ENCODE measurements at places on chromosomes 4 and X. TPM values are rescaled to one million over a fixed set of nuclear protein-coding genes. Genes with fewer than 3 reads are reported as not detected.

GPRASP1 gene
- 1.2 TPM for total RNA-seq

PNMA3 gene
- 0.08 TPM for total RNA-seq

- ATAC-seq: no peak
Measured at GRCh38 chr4:27701606-27702005, 841.0 kb downstream of the STIM2 start.

GRCh38 chr4:89245459-89245858, 62.1 kb downstream of the GPRIN3 start:
- no peak for ATAC-seq

DNA sequence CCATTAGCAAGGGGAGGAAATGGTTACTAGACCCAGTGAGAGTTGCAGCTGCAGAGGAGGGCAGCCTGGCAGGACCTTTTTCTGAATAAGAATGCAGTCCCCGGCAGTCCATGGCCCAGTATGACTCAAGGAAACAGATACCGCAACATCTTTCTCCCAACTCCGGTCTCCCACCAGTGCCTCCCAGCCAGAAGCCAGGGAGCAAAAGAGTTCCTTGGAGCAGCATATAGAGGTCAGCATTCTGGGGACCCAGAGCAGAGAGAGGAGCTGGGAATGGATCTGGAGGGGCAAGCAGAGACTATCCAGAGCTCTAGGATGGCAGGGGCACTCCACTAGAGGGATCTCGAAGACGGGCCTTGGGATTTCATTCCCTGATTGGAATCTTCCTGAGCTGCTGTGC, 339.2 kb upstream of the AADAT start:
- ATAC-seq: no peak

- ATAC-seq: no peak
Measured at GRCh38 chr4:110310795-110311194, 112.4 kb upstream of the ELOVL6 start.

SUPT20HL2 gene
- total RNA-seq: not detected

TSPAN5 gene
- 12.9 TPM for total RNA-seq

DNA sequence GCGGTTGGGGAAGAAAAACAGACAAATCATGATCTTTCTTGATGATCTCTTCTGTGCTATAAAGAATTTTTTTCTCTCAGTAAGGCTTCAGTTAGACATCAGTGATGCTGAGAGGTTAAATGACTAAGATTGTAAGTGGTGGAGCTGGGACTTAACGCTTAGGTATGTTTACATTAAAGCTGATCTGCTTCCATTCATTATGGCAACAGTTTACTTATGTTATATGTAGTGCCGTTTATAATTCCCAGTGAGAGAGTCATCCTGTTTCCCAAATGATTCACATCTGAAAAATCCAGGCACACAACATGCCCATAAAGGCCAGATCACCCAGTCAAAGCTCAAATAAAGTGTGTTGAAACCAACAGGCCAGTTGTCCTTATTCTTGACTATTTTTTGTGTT, 50.1 kb downstream of the CENPVL3 start:
- ATAC-seq: no peak

AWAT2 gene
- not detected for total RNA-seq

GRCh38 chr4:26268246-26268645, 52.6 kb upstream of the RBPJ start:
- ATAC-seq: no peak

PAGE5 gene
- not detected for total RNA-seq

PAGE1 gene
- total RNA-seq: not detected

DNA sequence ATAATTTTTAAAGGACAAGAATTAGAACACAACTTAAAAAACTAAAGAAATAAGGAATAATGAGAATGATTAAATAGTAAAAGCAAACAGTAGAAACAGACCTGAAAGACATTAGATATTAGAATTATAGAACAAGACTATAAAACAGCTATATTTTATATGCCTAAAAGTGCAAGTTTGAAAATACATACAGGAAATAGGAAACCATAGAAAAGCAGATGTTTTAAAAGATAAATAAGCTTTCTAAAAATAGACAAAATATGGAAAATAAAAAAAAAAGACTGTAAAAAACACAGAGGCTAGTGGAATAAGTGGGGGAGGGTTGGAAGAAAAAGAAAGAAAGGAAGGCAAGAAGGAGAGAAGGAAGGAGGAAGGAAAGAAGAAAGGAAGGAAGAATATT, 407.3 kb downstream of the IDS start:
- no peak for ATAC-seq

DNA sequence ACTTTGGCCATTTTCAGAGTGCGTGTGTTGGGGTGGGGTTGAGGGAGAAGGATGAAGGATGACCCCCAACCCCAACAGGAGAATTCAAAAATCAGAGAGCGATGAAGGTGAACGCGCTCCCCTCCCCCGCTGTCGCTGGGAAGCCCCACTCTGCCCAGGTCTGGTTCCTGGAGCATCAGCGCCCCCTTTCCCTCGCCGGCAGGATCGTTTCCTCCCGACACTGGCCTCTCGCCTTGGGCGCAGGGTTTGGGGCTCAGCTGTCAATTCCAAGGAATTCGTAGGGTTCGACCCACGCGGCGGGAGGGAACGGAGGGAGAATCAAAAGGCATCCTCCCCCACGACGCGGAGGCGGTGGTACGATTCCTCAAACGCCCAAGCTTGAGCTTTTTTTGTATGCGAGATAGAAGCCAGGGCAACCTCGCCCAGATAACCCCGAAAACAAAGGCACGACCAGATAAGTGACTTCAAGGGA, 1.0 kb upstream of the PDGFRA start:
- ATAC-seq: peak; percentile 43

DCX gene
- 0.04 TPM for total RNA-seq

- ATAC-seq: no peak
Measured at GRCh38 chr4:85783900-85784299, 308.9 kb downstream of the ARHGAP24 start.

DNA sequence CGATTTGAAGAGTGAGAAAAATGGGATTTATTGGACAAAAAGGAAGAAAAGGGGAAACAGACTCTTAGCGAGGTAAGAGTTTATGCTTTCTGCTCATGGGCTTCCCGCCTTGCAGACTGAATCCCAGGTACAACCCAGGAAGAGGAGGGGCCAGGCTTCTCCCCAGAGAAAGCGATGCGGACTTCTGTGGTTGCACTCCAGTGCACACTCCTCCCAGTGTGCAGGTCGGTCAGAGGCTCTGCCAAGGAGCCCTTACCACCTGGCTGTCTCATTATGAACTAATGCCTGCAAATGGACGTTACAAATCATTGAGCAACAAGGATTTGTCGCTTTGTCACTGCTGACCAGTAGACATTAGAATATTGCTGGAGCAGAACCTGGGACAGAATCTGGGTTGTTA, 39.9 kb upstream of the GLRA2 start:
- ATAC-seq: no peak

DNA sequence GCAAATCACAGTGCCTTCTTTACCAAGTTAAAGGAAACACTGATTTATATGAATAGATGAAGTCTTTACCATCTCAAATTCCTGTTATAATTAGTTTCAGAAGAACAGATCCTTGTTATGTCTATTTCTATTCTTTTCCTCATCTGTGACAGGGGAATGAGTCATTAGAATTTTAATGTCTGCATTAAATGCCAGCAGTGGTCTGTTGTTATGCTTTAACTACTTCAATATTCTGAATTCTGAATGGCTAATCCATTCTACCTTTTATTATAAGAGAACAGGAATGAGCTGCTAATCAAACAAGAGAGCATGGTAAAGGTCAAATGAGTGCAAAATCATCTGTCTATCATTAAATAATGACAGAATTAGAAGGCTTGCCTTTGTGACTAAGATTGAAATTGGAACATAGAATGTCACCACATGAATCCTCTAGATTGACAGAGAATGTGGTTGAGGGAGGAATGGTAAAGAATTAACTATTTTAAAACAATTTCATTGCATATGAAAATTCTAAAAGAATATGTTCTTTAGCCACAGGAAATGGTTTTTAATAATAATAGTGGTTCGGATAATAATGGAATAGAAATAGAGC, 935.5 kb downstream of the ADGRL3 start:
- no peak for ATAC-seq

DNA sequence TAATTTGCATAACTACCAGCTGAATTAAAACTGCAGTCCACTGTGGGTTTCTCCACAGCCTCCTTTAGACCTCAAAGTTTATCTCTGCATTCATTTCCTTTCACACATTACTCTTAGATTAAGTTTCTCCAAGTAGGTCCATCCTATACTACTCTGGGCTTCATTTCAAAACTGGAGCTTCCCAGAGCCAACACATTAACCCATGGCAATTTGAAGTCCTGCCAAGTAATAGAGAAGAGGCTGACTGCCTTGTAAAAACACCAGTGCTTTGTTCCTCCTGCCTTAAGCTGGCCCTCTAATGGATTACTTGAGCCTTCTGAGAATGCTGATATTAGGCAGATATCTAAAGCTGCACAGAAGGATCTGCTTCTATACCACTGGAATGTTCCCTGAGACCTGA, 997.2 kb upstream of the SLIT2 start:
- no peak for ATAC-seq

GRCh38 chrX:18949291-18949943, 34.5 kb downstream of the PHKA2 start:
- no peak for ATAC-seq

DNA sequence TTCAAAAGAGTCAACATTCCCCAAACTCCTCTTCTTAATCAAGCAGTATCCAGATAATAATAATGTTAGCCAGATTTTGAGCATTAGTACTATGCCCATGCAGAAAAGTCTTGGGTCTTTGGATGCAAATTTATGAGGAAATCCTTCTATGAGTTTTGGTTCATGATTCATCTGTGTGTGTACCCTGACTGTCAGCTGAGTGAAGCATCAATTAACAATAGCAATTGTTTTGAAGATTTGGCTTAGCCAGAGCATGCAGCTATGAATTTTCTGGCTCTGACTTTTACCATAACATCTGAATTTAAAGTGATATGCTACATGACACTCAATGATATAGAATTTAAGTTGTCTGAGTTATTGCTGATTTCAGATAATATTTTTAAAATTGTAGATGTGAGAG, 145.8 kb downstream of the KLHL4 start:
- ATAC-seq: no peak

ANOS1 gene
- total RNA-seq: 1.4 TPM

XK gene
- total RNA-seq: 2.7 TPM

CTAG1A gene
- not detected for total RNA-seq

GRCh38 chr4:153205757-153206156, 1.5 kb downstream of the TRIM2 start:
- peak; percentile 87 for ATAC-seq

- ATAC-seq: no peak
Measured at GRCh38 chr4:38115601-38116000, 155.4 kb downstream of the PTTG2 start.

DNA sequence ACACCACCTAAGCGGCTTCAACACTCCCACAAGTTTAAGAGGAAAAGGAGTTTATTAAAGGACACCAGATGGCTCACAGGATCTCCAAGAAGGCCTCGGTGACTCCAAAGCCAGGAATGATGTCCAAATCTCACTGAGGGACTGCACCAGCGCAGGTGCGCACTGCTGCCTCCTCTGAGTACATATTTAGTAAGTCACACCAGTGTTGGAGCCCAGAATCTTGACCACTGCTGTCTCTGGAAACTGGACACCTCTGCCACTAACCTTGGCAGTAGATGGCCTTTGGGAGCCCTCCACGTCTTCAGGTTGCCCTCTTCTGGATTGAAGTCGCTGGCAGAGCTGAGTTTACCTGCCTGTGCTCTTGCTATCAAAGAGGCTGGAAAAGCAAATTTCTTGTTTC, 10.1 kb upstream of the RS1 start:
- no peak for ATAC-seq

CLDN22 gene
- total RNA-seq: 0.16 TPM

DNA sequence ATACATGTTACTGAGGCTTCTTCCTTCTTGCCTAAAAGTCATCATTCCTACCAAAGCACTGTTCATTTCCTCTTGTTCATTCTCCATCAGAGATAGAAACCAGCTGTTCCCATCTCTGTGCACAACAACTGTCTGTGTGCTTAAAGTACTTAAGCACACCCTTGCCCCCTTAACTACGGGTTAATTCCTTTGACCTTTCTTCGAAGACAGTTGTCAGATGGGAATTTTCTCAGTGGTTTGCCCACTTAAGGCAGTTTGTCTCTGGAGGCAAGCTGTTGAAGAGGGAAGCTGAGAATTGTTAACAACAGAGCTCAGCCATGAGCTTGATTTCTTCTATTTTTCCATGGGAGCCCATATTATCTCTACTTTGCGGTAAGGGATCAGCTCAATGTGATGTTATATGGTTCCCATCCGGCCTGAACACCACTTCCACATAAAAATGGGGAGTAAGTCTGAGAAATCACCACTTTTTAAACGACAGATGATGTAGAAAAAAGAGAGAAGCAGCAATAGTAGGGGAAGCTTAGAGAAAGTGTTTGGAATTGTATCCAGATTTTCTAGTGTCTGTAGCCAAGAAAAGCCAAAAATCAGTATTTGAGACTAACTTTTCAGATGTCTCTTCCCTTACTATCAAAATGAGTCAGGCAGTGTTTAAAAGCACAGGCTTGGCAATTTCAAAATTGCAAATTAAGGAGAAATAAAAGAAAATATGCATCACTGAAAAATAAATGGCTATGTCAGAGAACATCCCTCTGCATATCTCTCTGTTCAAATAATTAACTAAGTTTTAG, 194.4 kb downstream of the SLIT2 start:
- ATAC-seq: no peak

VCX2 gene
- total RNA-seq: not detected

- ATAC-seq: no peak
Measured at GRCh38 chr4:144611850-144612249, 34.1 kb upstream of the HHIP start.

- no peak for ATAC-seq
Measured at GRCh38 chr4:163958751-163959150, 464.3 kb downstream of the TMA16 start.

GRCh38 chrX:45540181-45540580, 339.5 kb upstream of the DIPK2B start:
- ATAC-seq: no peak

DNA sequence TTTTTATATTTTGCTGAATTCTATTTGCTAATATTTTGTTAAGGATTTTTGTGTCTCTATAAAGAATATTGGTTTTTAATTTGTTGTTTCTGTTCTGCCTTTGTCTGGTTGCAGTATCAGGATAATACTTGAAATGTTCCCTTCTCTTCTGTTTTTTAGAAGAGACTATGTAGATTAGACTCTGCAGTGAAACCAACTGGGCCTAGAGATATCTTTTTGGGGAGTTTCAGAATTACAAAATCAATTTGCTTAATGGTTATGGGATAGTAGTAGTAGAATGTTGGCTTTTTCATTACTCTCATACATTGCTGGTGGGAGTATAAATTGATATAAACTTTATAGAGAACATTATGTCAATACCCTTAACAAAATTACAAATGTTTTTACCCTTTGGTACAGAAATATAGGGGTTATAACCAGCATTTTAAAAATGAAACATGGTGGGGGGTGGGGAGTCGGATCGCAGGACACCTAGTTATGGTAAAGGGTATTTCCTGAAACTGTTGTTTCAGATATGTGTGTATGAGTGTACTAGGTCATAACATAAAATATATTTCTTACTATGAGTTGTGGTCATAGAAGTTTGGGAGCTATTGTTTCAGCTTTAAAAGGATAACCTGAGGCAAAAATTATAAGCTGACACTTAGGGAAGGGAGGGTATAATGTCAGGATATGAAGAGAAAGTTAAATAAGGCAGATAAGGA, 29.0 kb downstream of the CLOCK start:
- ATAC-seq: no peak
